ENCODE measurements at places on chromosomes 7 and 10.

GRCh38 chr7:140640060-140640637 is 464 bp downstream of the DENND2A start:
- peak; percentile 24 for DNase-seq

DNA sequence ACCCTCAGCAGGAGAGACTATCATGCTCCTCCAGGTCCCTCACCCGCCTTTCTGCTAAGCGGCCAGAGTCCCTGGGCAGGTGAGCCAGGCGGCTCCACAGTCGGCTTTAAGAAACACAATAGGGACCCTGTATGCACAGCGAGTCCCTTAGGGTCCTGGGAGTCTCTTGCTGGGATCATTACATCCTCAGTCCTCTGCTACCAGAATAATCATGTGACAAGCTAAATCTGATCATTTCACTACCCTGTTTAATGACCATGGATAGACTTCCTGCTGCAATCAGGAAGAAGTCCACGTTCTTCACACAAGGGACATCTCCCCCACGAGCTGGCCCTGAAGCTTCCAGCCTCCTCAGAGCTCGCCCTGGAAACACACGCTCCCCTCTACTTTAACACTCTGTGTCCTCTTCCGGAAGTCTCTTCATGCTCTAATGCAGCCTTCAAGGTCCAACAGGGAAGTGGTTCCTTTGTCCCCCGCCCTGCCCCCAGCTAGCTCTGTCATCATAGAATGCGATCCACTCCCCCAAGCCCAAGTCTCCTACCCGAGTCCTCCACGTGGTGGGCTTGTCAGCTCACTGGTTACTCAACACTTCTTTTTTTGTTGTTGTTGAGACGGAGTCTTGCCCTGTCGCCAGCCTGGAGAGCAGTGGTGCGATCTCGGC is 101.5 kb downstream of the RNF216 start:
- peak; percentile 25 for DNase-seq

DNA sequence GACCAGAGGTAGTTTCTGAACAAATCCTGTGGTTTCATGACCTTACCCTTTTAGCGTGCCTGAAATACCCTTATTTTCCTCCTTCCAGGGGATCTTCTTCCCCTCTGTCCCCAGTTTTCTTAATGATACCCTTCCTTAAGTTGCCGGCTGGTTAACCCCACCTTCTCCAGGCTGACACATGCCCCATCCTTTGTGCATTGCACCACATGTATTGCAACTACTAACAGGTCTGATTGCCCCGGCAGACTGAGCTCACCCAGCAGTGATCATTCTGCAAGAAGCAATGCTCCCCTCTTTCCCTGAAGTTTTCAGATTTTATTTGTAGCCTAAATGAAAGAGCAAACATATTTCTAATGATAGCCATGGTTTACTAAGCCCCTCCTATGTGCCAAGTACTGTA is 108.2 kb downstream of the HIP1 start:
- DNase-seq = no peak

DNA sequence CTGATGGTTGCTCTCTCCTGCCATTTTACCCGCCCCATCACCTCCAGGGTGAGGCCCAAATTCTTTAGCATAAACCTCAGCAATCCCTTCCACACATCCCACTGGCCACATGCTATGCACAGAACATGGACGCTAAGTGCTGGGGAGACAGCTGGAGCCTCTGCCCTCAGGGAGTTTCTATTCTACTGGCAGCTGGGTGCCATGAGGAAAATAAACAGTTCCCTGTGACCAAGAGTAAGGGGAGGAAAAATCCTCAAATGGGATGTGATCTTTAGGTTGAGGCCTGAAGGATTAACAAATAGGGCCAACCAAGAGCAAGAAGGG is 1.2 kb downstream of the PARP12 start:
- DNase-seq = no peak

- DNase-seq = no peak
Observed at GRCh38 chr10:124271676-124272075, 147.0 kb downstream of the OAT start.

- DNase-seq = peak; percentile 50
Observed at GRCh38 chr7:116525913-116526861, 1.4 kb downstream of the CAV1 start.

GRCh38 chr7:56062382-56062781 is 1.7 kb upstream of the SUMF2 start:
- DNase-seq = no peak

DNA sequence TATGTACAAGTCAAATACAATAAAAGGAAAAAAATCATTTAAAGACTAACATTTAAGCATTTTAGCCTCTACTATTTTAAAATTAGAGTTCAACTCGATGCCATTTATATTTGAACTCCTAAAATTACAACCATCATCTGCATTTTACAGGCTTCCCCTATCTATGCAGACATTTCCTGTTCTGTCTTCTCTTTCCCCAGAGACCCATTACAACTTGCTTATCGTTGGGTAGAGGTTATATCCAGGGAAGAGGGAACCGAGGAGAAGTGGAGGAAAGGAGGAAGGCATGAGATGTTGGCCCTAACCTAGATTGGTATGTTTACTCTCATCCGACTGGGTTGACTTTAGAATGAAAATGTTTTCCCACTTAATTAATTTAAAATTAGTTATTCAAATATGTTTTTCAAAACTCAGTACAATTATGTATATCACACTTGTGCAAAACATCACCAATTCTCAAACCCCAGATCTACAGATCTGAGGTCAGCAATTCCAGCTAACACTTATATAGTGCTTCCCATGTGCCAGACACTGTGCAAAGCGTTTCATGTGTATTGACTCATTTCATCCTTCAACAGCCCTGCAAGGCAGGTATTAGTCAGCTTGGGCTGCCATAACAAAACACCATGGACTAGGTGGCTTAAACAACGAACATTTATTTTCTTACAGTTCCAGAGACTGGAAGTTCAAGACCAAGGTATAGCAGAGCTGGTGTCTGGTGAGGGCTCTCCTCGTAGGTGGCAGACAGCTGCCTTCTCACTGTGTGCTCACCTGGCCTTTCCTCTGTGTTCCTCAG is 27.3 kb upstream of the HERPUD2 start:
- no peak for DNase-seq

GRCh38 chr7:73770002-73770859 is at the start of gene CLDN3:
TSS of gene CLDN3 (minus strand) at chr7:73770270. CDS start at chr7:73770049, 221 bp downstream.
- DNase-seq = no peak

DNA sequence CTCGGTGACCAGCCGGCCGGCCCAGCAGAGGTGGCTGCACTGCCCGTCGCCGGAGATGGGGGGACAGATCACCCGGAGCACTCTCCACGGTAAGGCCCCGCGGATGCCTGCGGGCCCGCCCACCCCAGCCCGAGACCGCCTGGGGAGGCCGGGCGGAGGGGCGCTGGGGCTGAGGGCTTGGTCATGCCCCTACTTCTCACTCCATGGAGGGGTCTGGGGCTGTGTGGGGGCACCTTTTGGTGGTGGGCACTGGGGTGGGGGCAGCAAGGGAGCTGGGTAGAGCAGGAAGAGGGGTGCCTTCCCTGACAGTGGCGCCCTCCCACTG is 61.8 kb downstream of the NEURL1 start:
- DNase-seq = no peak

DNA sequence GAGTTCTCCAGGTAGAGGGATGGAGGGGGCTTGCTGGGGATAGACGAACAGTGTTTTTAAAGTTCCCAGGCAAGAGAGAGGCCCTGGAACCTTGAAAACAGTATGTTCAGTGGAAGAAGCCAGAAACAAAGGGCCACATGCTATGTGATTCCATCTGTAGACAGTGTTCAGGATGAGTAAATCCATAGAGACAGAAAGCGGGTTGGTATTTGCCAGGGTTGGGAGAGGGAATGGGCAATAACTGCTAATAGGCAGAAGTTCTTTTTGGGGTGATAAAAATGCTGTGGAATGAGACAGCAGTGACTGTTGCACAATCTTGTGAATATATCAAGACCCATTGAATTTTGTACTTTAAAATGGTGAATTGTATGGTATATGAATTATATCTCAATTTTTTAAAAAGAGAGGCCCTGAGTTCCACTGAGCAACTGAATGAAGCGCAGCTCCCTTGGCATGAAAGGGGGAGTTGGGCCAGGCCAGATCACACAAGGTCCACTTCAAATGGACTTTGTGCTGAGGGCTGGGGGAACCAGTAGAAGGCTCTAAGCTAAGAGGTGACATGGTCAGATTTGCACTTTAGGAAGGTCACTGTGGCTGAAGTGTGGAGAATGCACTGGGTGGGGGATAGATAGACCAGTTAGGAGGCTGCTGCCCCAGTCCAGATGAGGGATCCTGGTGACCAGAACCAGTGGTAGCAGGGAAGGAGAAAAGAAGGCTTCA is 34.0 kb downstream of the LEP start:
- no peak for DNase-seq

DNA sequence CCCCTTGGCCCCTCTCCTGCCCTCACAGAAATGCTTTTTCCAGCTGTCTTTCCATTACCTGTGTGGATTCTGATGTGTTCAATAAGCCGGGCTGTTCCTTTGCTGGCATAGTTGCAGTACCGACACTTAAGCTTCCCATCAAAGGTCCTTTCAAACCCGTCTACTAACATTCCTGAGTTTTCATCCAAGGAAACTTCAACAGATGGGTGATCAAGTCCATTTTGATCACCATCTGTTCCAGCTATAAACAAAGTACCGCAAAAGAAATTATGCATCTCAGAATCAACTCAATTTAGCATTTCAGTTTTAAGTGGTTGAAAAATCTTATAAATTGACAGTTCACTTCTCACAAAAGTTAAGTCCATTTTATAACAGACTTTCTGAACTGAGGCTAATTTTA is 12.7 kb downstream of the IKZF5 start:
- DNase-seq = no peak

- DNase-seq = no peak
Observed at GRCh38 chr7:55436457-55436856, 71.3 kb downstream of the LANCL2 start.

DNA sequence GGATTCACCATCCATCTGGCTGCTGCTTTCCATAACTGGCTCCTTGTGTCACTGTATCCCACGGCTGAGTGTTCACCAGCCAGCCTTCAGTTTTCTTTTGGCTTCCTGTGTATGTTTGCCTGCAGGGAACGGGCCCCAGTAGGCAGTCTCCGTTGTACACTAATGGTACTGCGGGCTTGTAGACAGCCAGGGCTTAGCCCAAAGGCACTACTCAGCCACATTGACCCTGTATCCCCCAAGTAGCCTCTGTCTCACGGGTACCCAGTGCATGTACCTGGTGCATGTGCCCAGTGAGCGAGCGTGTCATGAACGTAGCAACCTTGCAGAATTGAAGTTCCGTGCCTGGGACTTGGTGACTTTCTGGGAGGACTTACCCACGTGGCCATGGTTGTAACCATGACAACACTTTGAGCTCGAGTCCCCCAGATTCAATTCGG is 6.1 kb downstream of the PFKFB3 start:
- DNase-seq = no peak

DNA sequence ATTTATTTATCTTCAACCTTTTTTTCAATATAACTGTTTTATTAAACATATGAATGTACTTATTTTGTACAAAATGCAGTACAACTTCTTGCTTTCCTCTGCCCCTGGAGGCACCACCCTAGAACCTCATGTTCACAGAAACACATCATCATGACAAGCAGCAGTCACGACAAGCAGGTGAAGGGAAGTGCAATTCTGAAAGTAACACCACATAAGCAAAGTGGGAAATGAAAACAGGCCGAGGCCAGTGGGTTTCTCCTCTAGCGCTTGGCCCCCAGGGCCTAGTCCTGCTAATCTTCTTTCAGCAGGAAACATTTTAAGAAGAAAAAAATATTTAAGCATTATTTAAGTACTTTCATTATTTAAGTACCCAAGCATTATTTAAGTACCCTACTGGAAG is 598.1 kb downstream of the SH2D4B start:
- DNase-seq = no peak

- DNase-seq = no peak
Observed at GRCh38 chr7:41872966-41873365, 170.1 kb upstream of the INHBA start.

DNA sequence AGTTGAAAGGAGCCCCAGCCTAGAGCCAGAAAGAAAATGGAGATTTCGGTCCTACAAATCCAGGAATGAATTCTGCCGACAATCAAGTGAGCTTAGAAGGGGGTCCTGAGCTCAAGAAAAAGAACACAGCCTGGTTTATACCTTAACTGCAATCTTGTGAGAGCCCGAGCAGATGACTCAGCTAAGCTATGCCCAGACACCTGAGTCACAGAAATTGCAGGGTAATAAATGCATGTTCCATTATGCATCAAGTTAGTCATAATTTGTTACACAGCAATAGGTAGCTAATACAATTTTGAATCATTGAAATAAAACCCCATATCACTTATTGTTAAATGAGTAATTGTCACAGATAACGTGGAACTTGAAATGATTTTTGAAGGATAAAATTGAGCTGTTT is 111.8 kb upstream of the FOXP2 start:
- DNase-seq = no peak

- DNase-seq = no peak
Observed at GRCh38 chr7:4885317-4885807, 1.8 kb upstream of the RADIL start.

DNA sequence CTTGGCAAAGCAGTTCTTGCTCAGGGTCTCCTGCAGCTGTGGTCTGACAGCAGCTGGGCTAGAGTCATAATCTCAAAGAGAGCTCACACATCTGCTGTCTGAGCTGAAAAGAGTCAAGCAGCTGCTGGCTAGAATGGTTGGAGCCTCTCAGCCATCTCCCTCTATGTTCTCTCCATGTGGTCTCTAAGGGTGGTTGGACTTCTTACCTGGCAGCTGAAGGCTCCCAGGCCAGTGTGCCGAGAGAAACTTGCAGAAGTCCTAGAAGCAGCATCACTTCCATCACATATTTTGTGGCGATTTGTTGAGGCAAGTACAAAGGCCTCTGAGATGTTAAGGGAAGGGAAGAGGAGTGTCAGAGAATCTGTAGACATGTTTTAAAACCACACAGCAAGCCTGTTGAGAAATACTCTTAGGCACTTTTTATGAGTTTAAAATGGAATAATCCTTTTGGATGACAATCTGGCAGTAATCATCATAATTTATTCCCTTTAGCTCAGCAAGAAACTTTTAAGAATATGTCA is 93.2 kb downstream of the REEP3 start:
- DNase-seq = no peak

DNA sequence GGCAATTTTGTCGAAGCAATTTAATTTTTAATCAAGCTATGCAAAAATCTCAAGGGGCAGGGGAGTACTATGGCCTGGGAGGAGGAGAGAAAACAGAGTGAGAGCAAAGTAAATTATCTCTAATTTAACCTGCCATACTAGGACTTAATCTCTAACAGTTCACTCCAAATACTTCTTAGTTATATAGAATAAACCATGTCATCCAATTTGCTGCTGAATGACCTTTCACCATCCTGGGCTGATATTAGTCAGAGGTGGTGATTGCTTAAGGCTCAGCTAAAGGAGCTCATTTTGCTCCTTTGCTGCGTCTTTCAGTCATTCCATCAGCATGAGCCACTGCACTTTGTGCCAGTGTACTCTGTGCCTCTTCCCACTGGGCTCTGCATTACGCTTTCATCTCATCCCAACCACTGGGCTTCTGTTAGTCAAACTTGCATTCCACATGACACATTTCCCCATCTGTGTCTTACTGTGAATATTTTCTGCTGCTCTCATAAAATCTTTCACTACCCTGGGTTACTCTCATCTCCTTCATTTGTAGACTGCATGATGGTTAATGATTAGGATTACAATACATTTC is 84.3 kb downstream of the CD36 start:
- DNase-seq = no peak
